ENCODE measurements at places on chromosomes 4 and X.
A peak's percentile ranks its signal among the peaks of the same experiment; 100 is the strongest.

DNA sequence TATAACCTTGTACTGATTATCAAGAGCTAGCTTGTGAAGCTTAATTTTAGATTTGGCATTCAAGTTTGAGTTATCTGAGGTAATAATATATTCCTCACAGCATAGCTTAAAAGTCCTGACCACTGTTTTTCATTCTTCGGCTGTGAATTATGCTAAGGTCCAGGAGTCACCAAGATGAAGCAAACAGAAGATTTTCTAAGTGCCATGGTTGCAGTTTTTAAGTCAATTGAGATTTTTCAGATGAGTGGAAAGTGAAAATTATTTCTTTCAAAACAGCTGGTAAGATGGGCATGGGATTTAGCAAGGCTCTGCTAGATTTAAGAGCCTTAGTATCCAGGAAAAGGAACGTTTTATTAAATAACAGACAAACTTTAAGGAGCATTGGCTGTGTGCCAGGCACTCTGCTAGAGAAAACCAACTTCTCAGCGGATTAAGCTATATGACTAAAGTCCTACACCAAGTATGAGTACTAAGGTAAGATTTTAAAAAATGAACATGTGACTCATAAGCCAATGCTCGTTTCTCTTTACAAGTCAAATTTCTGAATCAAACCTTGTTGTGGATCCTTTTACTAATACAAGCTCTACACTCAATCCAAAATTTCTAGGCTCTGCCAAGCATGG lies 149.9 kb upstream of the IL15 start:
- DNase-seq = peak; percentile 32

GRCh38 chrX:101217689-101218088 lies 1.9 kb upstream of the DRP2 start:
- DNase-seq = no peak

DNA sequence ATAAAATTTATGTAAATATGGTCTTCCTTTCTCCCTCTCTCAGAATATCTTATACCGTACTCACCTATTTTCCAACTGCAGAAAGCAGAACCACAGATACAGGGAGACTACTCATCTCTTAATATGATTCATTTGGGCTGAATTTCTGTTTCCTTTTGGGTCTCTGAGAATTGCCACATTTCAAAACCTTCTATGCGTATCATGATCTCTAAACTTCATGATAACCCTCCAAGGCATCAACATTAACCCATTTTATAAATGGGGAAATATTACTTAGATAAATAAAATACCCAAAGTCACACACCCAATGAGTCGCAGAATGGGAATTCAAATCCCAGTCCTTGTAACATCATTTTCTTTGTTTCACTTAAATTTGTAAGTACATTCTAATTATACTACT lies 16.6 kb upstream of the PRDM8 start:
- peak; percentile 17 for DNase-seq

- DNase-seq = no peak
These were observed 20.3 kb upstream of the SOD3 start for GRCh38 chr4:24775032-24775605.

GRCh38 chrX:19270727-19271126 lies 73.0 kb upstream of the PDHA1 start:
- DNase-seq = no peak

GRCh38 chr4:10965196-10965595 lies 280.6 kb upstream of the CLNK start:
- DNase-seq = no peak

- no peak for DNase-seq
These were observed 356.1 kb downstream of the SLITRK2 start for GRCh38 chrX:146173742-146174141.

- DNase-seq = peak; percentile 92
These were observed 46.9 kb downstream of the ACOX3 start for GRCh38 chr4:8393593-8394038.

DNA sequence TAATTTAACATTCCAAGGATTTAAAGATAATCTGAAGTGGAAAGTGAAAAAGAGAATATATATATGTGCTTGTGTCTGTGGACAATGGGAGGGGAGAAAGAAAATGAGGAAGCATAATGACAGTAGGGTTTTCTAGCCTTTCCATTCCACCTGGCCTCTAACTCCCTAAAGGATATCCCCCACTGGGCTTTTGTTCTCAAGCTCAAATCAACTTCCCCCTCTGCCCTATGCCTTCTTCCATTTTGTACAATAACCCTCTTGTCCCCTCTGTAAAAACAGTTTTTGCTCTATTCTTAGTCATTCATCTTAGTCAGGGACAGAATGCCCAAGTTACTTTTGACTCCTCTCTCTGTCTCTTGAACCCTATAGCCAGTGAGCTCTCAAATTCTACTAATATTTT lies 23.6 kb downstream of the ANTXR2 start:
- no peak for DNase-seq

DNA sequence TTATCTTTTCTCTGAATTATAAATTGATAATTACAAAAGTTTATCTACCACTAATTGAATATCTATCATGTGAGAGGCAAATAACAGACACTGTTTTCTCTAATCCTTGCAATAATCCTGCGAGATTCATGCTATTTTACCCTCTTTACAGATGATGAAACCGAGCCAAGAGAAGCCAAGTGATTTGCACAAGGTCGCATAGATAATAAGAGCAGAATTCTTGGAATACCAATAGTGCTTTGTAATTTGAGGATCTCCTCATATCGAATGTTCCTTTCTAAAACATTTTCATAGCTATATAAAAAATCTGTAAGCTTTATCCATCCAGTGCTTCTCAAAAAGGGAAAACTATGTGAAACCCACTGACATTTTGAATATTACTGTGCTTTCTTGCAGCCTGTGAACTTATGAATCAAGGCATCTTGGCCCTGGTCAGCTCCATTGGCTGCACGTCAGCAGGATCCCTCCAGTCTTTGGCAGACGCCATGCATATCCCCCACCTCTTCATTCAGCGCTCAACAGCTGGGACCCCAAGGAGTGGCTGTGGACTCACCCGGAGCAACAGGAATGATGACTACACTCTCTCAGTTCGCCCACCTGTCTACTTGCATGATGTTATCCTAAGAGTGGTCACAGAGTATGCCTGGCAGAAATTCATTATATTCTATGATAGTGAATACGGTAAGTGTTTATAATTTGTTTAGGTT lies 743.8 kb upstream of the ATOH1 start:
- DNase-seq = no peak
